NCI-H774 (cell line): ENCODE measurements at places on chromosomes 16 and 17.

- DNase-seq = no peak
Measured at GRCh38 chr16:58455750-58456149, 44.2 kb upstream of the NDRG4 start.

GRCh38 chr16:50631985-50632576 is 49.0 kb downstream of the SNX20 start:
- DNase-seq = no peak

DNA sequence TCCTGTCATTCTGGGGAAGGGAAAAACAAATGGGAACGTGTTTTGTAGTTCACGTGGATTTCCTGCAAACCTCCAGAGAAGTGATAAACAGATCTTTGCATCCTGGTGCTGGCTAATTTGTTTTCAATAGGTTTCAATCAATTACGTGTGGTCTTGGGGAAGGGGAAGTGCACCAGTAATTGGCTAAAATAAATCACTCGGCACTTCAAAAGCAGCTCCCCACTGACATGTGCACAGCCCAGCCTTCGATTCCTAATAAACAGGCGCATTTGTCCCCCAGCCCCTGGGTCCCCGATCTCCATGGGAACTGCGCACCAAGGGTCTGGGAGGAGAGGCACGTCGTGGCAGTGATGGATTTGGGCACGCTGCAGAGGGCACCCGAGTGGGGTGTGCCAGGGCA is 112.9 kb upstream of the GSE1 start:
- no peak for DNase-seq

GRCh38 chr17:32627239-32627996 is 140.6 kb downstream of the CDK5R1 start:
- peak; percentile 98 for DNase-seq

DNA sequence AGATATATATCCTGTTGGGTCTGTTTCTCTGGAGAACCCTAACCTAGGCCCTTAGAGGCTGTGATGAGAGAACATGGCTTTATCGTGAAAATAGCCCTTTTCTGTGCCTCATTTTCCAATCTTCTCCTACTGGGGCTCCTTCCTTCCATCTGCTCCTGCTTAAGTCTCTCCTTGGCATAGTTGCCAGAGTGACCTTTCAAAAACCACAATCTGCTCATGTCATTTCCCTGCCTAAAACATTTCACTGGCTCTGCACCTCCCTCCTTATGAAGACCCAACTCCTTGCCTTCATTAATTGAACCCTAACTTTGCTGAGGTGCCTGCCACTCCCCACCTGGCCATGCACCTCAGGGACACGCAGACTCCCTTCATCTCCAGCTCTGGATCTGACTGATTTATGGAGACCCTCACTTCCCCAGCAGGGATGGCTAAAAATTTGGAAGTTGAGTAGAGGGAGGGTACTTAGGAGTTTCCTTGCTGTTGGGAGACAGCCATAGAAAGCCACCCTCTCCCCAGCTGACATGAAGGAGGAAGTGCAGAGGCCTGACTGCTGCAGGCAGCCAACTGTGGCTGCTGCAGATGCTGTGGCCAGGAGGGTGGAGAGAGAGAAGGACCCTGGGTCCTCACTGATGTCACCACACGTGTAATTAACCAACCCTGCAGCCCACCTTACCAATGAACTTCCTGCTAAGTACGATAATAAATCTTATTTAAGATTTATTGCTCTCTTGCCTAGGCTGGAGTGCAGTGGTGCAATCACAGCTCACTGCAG is 6.3 kb upstream of the GGA2 start:
- DNase-seq = no peak

GRCh38 chr17:29151567-29151966 is 28.6 kb downstream of the MYO18A start:
- DNase-seq = no peak

- no peak for DNase-seq
Measured at GRCh38 chr17:63652106-63652505, 29.9 kb downstream of the MAP3K3 start.

DNA sequence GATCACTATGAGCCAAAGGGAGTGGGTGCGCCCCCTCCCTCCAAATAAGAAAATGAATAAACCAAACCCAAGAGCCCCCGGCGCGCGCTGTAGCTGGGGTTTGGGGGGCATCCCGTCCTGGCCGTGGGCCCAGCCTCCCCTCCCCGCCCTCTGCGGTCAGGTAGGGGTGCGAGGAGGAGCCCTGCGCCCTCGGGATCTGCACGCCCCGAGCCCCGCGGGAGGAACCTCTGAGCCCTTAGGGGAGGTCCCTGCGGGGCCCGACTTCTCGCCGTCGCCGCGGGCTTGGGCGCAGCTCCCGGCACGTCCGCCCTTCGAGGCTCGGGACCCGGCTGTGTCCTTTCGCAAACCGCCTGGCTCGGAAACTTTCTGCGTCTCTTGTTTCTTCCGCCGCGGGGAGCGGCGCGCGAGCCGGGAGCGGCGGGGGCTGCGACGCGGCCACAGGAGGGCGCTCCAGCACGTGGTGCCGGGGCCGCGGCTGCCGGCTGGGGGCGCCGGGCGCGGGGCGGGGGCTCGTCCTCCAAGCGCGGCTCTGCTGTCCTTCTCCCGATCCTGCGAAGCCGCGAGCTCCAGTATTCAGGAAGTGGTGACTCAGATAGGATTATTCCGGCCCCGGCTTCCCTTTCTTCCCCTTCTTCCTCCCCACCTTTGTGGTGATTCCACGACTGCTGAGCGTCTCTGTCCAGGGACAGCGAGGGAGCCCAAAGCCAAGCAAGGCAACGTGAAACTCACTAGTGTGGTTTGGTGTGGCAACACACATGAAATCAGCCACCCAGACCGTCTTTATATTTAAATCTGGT is 1.6 kb downstream of the PITPNC1 start:
- DNase-seq = peak; percentile 77

- no peak for DNase-seq
Measured at GRCh38 chr17:14747603-14747950, 446.7 kb downstream of the HS3ST3B1 start.

DNA sequence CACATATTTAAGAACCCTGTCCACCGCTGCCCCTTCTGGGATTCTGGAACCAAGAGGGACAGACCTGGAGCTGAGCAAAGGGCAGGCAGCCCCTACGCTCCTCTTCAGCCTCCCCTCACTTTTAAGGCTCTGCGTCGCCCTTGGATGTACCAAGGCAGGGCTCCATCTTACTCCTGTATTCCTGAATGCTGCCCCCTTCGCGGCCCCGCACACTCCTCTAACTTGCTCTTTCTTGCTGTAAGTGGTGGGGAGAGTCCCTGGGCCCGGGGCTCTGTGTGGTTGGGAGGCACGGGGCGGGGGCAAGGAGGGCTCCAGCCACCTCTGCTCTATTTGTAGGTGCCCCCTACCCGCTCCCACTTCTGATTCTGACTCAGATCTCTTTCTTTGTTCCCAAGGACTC is 1.2 kb downstream of the TNS4 start:
- DNase-seq = no peak

DNA sequence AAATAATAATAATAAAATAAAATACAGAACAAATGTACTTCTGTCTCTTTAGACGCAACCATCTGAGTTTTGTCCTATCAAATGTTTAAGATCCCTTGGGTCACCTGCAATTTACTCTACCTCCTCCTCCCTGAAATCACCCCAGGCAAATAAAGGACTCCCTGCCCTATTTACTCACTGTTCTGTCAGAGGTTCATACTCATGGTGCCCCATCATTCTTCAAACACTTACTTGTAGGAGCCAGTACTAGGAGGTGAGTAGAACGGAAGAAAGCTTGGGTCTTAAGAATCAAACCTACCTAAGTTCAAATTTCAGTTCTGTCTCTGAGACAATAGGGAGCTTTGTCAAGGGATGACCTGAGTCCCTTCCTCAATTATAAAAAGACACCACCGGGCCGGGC is 3.8 kb downstream of the TBC1D10B start:
- no peak for DNase-seq

DNA sequence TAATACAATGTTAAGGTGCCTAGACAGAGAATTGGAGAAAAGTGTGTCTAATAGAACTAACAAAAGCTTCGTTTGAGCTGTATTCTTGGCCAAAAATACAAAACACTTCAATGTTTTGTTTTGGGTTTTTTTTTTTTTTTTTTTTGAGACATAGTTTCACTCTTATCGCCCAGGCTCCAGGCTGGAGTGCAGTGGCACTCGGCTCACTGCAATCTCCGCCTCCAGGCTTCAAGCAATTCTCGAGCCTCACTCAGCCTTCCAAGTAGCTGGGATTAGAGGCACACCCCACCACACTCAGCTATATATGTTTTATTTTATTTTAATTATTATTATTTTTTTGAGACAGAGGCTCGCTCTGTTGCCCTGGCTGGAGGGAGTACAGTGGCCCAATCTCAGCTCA is 38.3 kb upstream of the CARMIL2 start:
- DNase-seq = no peak
